Occipital lobe (tissue), 3 donors: ENCODE measurements at places on chromosomes 16 and 17. TPM values are rescaled to one million over a fixed set of nuclear protein-coding genes. Genes with fewer than 3 reads are reported as not detected.

GRCh38 chr16:87037012-87037411 lies 280.2 kb downstream of the C16orf95 start:
- DNase-seq = no peak

DNA sequence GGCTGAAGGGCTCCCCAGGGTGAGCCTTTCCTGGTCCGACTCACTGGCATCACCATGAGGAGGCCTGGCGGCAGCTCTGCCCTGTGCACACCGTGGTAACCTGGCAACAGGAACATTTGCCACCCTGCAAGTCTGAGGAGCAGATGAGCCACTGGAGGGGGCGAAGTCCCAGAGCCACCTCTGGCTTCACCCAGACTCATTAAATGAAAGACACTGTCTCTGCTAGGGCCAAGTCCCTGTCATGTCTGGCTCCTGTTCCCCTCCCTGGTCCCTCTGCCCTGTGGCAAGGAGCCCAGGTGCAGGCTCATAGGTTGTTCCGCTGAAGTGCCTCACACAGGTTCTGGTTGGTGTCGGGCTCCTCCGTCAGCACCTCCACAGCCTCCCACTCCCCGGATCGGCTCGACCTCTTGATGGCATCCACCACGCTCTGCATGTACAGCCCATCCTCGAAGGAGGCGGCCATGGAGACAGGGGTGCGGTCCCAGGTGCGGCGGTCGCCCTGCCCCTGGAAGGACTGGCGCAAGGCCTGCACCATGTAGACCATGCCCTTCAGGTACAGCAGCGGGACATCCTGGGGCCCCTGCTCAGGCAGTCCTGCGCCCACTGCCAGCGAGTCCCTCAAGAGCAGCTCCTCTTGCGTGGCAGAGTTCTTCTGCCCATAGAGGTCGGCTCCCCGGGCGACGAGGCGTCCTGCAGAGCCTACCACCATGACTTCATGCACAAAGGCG lies 8.4 kb downstream of the C16orf86 start:
- no peak for DNase-seq

GRCh38 chr16:68961778-68962402 lies 118.6 kb downstream of the TANGO6 start:
- DNase-seq = no peak

DNA sequence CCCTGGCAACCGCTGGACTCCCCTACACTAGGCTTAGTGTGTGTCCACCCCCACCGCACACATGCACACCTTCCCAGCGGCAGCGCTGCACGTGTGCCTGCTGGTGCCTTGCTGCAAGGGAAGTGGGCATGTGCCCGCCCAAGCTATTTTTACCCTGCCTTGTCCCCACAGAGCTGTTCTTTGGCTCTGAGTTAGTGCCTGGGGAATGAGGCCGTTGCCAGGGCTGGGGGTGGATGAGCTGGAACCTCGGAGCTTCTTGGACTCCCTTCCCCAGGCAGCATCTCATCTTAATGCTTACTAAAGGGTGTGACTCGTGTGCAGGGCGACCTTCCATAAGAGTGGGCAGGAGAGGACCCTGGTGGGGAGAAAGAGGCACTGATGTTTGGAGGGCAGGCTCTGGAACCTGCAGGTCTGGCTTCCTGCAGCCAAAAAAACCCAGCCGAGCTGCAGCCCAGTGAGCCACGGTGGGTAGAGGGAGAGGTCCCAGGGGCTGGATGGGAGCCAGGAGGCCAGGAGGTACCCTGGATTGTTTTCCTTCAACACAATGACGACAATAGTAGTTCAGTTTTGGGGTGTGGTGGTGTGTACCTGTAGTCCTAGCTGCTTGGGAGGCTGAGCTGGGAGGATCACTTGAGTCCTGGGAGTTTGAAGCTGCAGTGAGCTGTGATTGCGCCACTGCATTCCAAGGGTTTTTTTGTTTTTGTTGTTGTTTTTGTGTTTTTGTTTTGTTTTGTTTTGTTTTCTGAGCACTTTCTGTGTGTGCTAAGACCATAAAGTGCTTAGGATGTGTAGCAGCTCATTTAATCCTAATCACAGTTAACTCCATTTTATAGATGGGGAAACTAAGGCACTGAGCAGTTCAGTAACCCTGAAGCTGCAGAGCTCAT lies 119.1 kb downstream of the RAB11FIP4 start:
- peak; percentile 85 for DNase-seq

DNA sequence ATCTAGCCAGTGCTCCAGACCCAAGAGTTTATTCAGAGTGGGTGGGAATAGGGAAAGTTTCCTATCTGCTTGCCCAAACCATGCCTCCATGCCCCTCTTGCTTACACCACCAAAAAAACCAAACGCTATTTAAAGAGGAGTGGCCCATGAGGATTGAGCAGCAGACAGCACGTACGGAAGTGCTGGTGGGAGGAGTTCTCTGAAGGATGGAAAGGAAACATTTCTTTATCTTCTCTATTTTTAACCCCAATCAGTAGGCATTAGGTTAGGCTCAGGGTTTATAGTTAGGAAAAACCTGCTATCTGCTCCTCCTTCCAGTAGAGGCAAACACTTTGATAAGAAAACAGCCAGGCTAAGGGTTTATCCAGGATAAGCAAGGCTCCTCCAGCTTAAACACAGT lies 235.3 kb downstream of the ZFHX3 start:
- DNase-seq = no peak

- peak; percentile 51 for DNase-seq
Observed at GRCh38 chr16:2473999-2474876, 689 bp upstream of the TBC1D24 start.

- no peak for DNase-seq
Observed at GRCh38 chr17:44059101-44059892, 7.2 kb downstream of the LSM12 start.

The MT4 gene
- total RNA-seq = not detected

- DNase-seq = no peak
Observed at GRCh38 chr16:27811881-27812280, 251.6 kb downstream of the GSG1L start.

GRCh38 chr17:9802697-9803096 lies 11.3 kb upstream of the DHRS7C start:
- DNase-seq = no peak

DNA sequence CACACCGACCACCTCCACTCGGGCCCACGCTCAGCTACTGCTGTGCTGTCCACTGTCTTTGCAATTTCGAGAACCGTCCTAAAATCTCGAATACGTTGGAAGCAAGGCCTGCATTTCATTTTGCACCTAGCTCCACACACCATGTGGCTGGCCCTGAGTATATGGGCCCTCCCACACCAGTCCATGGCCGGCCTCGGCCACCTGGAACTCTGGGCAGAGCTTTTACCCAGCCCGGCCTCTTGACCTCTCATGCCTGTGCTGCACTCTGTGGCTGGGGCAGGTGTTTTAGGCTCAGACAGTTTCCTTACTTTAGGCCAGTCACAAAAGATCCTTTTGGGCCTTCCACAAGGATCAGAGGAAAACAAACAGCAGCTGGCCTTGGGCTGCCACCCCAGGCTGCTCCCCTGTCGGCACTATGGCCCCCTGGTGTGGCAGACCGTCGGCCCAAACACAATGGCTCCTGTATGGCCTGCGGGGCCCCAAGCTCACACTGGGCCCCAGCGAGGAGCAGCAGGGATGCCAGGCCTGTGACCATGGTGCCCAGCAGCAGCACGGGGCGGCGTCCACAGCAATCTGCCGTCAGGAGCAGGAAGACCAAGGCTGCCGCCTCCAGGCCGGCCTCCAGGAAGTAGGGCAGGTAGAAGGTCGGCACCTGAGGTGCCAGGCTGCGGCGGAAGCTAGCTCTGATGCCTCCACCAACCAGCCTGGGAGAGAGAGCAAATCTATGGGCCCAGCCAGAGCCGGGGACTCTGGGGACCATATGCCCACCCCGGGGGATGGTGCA lies 2.5 kb downstream of the SLC22A31 start:
- no peak for DNase-seq

GRCh38 chr17:49483599-49484509 lies 11.2 kb upstream of the NGFR start:
- no peak for DNase-seq

DNA sequence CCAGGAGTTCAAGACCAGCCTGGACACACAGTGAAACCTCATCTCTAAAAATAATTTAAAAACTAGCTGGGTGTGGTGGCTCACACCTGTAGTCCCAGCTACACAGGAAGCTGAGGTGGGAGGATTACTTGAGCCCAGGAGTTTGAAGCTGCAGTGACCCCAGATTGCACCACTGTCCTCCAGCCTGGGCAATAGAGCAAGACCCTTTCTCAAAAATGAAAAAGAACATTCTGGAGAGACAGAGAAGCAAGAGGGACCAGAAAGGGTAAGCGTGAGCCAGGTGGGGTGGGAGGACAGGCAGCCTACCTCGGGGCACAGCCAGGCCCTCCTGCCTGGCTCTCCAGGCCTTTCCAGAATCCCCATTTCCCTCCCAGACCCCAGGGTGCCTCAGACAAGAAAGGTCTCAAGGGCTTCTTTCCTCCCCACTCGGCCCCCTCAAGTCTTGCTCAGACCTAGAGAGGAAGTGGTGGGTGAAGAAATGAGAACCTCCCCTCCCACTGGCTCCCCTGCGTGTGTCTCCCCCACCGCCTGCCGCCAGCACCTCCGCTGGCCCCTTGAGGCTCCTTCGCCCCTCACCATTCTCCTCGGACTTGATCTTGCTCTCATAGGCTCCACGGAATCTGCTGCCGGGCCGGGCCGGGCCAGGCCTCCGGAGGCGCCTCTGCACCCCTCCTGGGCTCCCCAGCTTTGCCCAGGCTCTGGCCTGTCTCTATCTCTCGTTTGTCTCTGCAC lies 503 bp downstream of the C16orf54 start:
- DNase-seq = no peak

The HSD11B2 gene
- not detected for total RNA-seq

DNA sequence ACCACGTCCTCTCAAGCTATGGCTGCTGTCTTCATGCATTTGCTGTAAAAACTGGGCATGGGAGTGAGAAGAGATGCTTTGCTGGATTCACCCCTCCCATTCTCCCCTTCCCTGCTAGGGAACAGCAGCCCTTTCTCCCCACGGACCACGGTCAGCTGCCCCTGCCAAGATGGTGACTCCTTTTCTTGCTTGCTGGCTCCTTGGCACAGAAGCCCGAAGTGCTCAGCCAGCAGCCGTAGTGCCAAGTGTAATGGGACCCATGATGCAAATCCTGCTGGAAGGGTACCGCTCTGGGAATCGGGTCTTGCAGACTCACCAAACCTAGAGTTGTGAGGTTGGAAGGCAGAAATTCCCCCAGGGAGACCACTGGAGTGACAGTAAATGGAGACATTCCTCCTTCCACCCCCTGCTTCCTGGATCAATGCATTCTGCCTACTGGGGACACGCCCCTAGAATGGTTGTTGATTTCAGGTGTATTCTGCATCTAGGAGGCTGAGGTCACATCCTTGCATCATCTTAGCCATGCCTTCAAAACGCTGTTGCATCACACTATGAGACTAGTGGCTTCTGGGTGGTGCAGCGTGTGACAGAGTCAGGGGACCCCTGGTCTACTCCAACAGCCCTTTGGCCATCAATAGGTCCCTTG lies 63.0 kb upstream of the CBX4 start:
- DNase-seq = no peak

GRCh38 chr16:71513302-71513701 lies 12.9 kb upstream of the CHST4 start:
- no peak for DNase-seq

The CES4A gene
- 15.4 TPM for total RNA-seq

- DNase-seq = no peak
Observed at GRCh38 chr17:75832164-75832651, 12.0 kb downstream of the UNC13D start.

GRCh38 chr16:23245268-23245667 lies 56.8 kb upstream of the SCNN1B start:
- no peak for DNase-seq

DNA sequence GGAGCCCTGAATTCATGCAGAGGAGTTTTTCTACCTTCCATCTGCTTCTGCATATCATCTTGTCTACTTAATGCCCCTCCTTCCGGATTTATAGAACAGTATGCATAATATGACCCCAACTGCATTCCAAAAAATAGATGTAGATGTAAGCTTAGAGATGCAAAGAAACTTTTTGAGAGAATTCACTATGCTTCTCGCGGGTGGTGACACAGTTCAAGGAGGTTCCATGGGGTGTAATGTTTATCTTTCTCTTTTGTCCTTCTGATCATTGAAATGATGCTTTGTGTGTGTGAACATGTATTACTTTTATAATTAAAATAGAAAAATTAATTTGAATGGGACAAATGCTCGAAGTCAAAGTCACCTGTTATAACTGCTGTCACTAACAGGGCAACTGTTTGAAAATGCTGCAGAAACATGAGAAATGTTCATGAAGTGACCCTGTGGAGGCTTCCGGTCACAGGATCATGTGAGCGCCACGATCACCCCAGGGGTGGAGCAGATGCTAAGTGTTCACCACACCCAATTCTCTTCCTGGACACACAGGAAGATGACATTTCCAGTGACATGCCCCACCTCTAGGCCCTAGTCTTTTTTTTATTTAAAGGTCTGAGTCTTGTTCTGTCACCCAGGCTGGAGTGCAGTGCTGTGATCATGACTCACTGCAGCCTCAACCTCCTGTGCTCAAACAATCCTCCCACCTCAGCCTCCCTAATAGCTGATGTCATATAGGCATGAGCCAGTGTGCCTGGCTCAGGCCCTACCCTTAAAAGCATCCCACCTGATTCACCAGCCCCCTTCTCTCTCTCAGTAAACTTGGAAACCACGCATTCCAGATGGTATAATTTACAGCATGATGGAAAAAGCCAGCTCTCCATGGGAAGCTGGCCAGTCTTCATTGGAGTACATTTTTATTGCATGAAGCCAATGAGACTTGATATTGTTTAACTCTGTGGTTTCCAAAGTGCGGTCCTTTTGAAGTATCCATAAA lies 21.0 kb upstream of the AGRP start:
- no peak for DNase-seq

The IST1 gene
- total RNA-seq = 122 TPM

The COX6A2 gene
- not detected for total RNA-seq

The PRDM7 gene
- total RNA-seq = not detected

The B4GALNT2 gene
- not detected for total RNA-seq

The MYH3 gene
- 1.4 TPM for total RNA-seq

DNA sequence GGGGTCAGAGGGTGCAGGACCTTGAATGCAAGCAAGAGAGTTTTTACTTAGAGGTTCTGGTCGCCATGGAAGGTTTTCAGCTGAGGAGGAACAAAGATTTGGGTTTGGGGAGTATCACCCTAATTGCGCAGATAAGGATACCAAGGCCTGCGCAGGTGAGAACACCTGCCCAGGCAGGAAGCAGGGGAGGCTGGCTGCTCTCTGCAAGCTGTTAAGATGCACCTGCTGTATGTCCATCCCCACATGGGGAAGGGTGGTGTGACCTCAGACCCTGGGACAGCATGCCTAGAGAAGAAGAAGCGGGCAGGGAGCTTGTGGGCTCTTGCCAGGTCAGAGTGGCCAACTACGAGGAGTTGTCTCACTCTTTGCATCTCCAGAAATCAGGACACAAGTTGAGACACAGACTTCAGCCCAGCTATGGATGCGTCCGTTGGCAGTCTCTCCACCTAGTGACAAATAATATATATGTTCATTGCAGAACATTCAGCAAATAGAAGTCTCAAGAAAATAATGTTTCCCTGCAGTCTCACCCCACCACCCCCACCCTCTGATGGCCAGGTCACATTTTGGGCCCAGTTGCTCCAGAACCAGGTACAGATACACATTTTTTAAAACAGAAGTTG lies 77.7 kb downstream of the SREBF1 start:
- no peak for DNase-seq
